ENCODE measurements at places on chromosomes 5 and 9. TPM values are rescaled to one million over a fixed set of nuclear protein-coding genes. Genes with fewer than 3 reads are reported as not detected.
A peak's percentile ranks its signal among the peaks of the same experiment; 100 is the strongest.

DNA sequence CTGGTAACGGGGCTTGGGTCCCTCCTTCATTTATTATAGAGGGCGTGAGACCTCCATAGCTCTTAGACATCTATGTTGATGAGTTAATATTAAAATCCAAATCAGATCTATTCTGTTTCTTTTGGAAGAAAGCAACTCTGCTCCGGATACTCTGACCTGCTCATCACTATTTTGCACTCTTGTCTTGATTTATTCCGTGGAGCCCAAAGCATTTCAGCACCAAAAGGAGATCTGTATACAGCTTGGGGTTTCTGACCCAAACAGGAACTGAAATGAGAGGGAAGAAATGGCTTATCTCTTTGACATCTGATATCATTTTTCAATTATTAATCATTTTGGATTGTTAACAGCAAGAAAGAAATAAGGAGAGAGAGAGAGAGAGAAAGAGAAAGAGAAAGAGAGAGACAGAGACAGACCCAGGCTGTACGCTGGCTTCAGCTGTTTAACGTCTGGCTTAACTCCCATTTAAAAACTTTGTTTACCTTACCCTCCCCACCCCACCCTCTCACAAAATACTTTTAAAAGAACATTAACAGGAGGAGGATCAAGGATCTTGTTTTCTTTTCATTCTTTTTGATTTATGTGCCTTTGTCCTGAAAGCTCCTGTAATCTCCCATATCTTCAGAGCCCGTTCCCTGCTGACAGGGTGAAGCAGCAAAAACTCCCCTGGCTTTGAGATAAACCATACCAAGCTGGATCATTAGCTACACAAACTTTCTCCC lies 231.4 kb upstream of the TUT7 start:
- H3K27me3 ChIP-seq = peaks cover 7% of the 10 kb centered on the region
- H3K4me1 ChIP-seq = peaks cover 12% of the 10 kb centered on the region
- H3K27ac ChIP-seq = no peak overlapping the region
- no peaks in the 10 kb centered on the region for H3K36me3 ChIP-seq

SURF4 gene
- 111 TPM for total RNA-seq

- H3K27ac ChIP-seq = peak overlapping the region; percentile 79
- peaks cover 13% of the 10 kb centered on the region for H3K27me3 ChIP-seq
- H3K36me3 ChIP-seq = no peaks in the 10 kb centered on the region
- DNase-seq = peak; percentile 68
Observed at GRCh38 chr9:121718084-121718483, 66.7 kb downstream of the DAB2IP start.

CER1 gene
- 3.0 TPM for total RNA-seq

GRCh38 chr5:11528720-11529119 lies 375.5 kb downstream of the CTNND2 start:
- H3K4me3 ChIP-seq = no peak overlapping the region
- H3K27ac ChIP-seq = no peak overlapping the region
- no peaks in the 10 kb centered on the region for H3K36me3 ChIP-seq
- DNase-seq = no peak
- H3K27me3 ChIP-seq = no peaks in the 10 kb centered on the region

DNA sequence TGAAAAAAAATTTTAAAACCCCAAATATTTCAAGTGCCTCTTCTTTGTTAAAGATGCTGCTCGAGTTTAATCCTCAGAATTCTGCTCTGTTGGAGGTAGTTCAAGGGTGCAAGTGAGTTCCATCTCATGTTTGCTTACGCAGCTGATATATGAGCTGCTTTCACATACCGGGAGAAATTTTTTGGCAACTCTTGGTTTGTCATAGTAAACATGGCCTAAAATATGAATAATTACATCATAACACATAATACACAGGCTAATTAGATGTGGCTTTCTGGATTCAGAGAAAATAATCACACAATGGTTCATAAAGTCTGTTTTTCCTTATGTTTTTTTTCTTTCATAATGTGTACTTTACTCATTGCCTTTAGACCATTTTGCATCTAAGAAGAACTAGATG lies 1134.1 kb downstream of the PTPRD start:
- peaks cover 13% of the 10 kb centered on the region for H3K4me1 ChIP-seq
- H3K36me3 ChIP-seq = no peaks in the 10 kb centered on the region
- DNase-seq = no peak
- H3K27ac ChIP-seq = no peak overlapping the region

DNA sequence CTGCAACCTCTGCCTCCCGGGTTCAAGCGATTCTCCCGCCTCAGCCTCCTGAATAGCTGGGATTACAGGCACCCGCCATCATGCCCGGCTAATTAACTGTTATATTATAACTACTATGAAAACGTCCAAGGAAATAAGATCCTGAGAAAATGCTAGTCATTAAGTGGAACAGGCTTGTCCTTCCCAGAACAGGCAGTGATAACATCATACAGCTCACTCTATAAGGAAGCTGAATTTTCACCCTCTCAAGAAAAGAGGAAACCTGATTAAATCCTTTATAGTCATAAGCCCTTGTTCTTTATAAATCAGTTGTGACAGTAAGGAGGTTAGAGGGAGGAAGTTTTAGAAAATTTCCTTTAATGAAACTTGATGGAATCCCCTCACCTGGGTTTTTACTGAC lies 163.9 kb upstream of the CLINT1 start:
- H3K27me3 ChIP-seq = no peaks in the 10 kb centered on the region
- H3K4me3 ChIP-seq = no peak overlapping the region
- H3K36me3 ChIP-seq = no peaks in the 10 kb centered on the region
- DNase-seq = no peak
- H3K4me1 ChIP-seq = peaks cover 7% of the 10 kb centered on the region
- no peak overlapping the region for H3K27ac ChIP-seq

GRCh38 chr9:73805853-73806458 lies 654.3 kb downstream of the ANXA1 start:
- no peaks in the 10 kb centered on the region for H3K36me3 ChIP-seq
- H3K4me1 ChIP-seq = no peaks in the 10 kb centered on the region
- no peaks in the 10 kb centered on the region for H3K27me3 ChIP-seq
- H3K27ac ChIP-seq = no peak overlapping the region

DELE1 gene
- 108 TPM for total RNA-seq

RNF208 gene
- total RNA-seq = 24.8 TPM

ERAP2 gene
- not detected for total RNA-seq

DNA sequence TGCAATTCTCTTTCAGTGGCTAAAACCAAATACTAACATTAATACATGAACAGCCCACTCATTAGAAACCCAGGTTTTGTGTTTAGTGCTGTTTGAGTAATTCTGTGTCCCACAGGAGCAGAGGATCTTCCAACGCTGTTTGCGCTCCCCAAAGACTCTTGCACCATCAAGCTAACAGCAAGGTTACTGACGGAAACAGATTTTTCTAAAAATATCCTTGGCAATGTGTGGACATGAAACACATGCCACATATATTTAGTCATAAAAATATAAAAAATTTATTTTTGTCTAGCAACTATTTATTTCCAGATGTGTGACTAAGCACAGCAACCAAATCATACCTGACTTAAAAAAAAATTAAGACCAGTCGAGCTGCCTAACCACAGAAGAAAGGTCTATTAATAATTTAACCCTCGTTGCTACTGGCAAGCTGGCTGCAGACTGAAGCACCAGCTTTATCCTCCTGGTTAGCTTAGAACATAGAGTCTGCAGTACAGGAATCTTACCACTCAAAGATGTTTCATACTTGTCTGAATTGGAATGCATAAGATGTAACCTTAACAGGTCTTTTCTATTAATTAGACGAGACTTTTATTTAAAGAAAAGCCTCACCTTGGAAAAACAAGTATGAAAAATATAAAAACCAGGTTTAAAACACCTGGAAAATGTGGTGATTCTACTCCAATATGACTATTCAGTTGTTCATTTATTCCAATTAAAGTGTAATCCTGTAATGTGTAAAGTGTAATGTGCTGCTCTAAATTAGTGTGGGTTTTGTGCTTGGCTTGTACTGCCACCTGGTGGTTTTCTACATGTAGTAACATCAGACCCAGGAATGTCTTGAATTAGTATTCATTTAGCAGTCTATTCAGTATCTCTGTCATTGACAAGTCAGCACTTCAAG lies 272.5 kb downstream of the EPB41L4A start:
- peaks cover 15% of the 10 kb centered on the region for H3K4me1 ChIP-seq
- no peaks in the 10 kb centered on the region for H3K27me3 ChIP-seq
- H3K36me3 ChIP-seq = no peaks in the 10 kb centered on the region
- peak; percentile 33 for DNase-seq
- H3K4me3 ChIP-seq = peak overlapping the region; percentile 40
- H3K27ac ChIP-seq = no peak overlapping the region

DNA sequence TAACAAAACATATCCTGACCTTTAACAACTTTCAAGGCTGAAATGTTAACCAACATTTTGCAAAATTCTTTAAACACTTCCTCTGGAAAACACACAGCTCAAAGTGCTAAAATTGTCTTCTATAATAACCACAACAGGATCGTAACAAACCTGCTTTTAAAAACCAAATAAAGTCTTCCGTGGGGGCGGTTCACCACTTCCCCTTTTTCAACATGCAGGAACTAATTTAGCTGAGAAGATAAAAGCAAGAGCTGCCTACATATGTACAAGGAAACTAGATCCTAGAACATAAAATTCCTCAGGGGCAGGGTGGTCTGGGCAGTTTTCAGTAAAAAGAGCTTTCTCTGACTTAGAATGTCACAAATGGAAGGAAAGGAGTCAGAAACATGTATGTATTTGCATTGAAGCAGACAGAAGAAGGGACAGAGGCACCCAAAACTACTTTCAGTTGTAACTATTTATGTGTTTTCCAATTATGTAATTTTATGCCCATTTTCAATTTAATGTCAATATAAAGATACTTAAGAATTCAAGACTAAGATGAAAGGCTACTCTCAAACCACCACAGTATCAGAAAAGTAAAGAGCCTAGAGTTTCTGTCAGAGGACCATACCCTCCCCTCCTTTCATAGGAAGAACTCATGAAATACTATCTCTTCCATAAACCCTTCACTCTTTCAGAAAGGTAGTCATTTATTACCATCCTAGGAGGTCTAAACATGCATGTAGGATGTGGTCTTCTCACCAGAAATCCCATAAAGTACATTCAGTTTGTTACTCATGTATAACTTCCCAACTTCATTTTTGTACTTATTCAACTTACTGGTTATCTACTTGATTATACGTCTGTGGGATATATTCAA lies 185.9 kb upstream of the RASA1 start:
- H3K4me1 ChIP-seq = peaks cover 3% of the 10 kb centered on the region
- no peak overlapping the region for H3K27ac ChIP-seq
- H3K36me3 ChIP-seq = no peaks in the 10 kb centered on the region
- H3K4me3 ChIP-seq = no peak overlapping the region

GRCh38 chr9:101689039-101689438 lies 49.4 kb downstream of the GRIN3A start:
- H3K27ac ChIP-seq = no peak overlapping the region
- H3K4me3 ChIP-seq = no peak overlapping the region
- no peaks in the 10 kb centered on the region for H3K27me3 ChIP-seq
- DNase-seq = no peak
- H3K4me1 ChIP-seq = no peaks in the 10 kb centered on the region
- no peaks in the 10 kb centered on the region for H3K36me3 ChIP-seq

GRCh38 chr5:133934822-133935666 lies 33.4 kb downstream of the C5orf15 start:
- no peak overlapping the region for H3K4me3 ChIP-seq
- no peak overlapping the region for H3K27ac ChIP-seq
- H3K27me3 ChIP-seq = peaks cover 18% of the 10 kb centered on the region
- no peak for DNase-seq
- H3K36me3 ChIP-seq = no peaks in the 10 kb centered on the region

DNA sequence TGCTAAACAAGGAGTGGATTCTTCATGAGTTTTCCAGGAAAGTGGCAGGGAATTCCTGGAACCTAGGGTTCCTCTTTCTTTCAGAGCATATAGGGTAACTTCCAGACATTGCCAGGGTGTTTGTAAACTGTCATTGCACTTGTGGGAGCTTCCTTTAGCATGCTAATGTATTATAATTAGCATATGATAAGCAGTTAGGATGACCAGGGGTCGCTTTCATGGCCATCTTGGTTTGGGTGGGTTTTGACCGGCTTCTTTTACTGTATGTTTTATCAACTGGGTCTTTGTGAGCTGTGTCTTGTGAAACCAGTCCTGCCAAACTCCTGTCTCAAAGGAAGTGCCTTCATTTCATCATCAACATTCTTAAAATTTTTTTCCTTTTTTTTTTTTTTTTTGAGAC lies 11.9 kb upstream of the MELK start:
- H3K4me3 ChIP-seq = no peak overlapping the region
- no peaks in the 10 kb centered on the region for H3K4me1 ChIP-seq
- no peak for DNase-seq
- H3K27me3 ChIP-seq = no peaks in the 10 kb centered on the region

ARID3C gene
- total RNA-seq = not detected

KCNN2 gene
- 2.3 TPM for total RNA-seq

- no peak for DNase-seq
- H3K27me3 ChIP-seq = no peaks in the 10 kb centered on the region
- H3K4me3 ChIP-seq = no peak overlapping the region
- H3K4me1 ChIP-seq = peaks cover 3% of the 10 kb centered on the region
- H3K27ac ChIP-seq = no peak overlapping the region
Observed at GRCh38 chr5:68456756-68457217, 241.2 kb downstream of the PIK3R1 start.

PCDHGA10 gene
- 16.6 TPM for total RNA-seq

- no peaks in the 10 kb centered on the region for H3K36me3 ChIP-seq
- H3K4me1 ChIP-seq = peaks cover 29% of the 10 kb centered on the region
- no peak for DNase-seq
- no peak overlapping the region for H3K4me3 ChIP-seq
Observed at GRCh38 chr9:37210737-37211523, 90.6 kb downstream of the ZCCHC7 start.

GRCh38 chr5:158155067-158155466 lies 296.1 kb upstream of the CLINT1 start:
- no peak for DNase-seq
- H3K27ac ChIP-seq = no peak overlapping the region
- no peaks in the 10 kb centered on the region for H3K36me3 ChIP-seq
- H3K4me3 ChIP-seq = no peak overlapping the region

DND1 gene
- 5.4 TPM for total RNA-seq

- H3K27ac ChIP-seq = no peak overlapping the region
- peaks cover 15% of the 10 kb centered on the region for H3K4me1 ChIP-seq
- no peak overlapping the region for H3K4me3 ChIP-seq
- DNase-seq = no peak
- peaks cover 2% of the 10 kb centered on the region for H3K27me3 ChIP-seq
Observed at GRCh38 chr5:123012321-123012720, 24.2 kb downstream of the PPIC start.

GRCh38 chr5:148482697-148483462 lies 99.1 kb downstream of the FBXO38 start:
- H3K4me3 ChIP-seq = no peak overlapping the region
- no peak overlapping the region for H3K27ac ChIP-seq
- H3K4me1 ChIP-seq = no peaks in the 10 kb centered on the region
- peak; percentile 79 for DNase-seq

- H3K27me3 ChIP-seq = no peaks in the 10 kb centered on the region
- peak overlapping the region; percentile 93 for H3K4me3 ChIP-seq
- peak; percentile 78 for DNase-seq
- no peaks in the 10 kb centered on the region for H3K36me3 ChIP-seq
- peaks cover 18% of the 10 kb centered on the region for H3K4me1 ChIP-seq
Observed at GRCh38 chr9:88076286-88077070, 61.8 kb downstream of the SPATA31C2 start.

C5orf34 gene
- 10.2 TPM for total RNA-seq

DNA sequence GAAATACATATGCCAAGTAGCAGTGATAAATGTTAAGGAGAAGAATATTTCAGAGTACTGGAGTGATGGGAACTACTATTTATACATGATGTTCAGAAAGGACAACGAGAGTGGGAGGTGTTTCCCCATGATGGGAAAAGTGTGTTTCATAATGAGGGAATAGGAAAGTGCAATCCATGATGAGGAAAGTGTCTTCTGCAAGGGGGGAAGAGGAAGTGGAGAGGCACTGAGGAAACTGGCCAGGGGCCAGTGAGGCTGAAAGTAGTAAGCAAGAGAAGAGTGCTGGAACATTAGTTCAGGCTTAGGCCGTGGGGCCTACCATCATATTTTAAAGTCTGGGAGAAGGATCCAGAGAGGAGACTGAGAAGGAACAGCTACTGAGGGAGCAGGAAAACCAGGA lies 327.2 kb downstream of the SLF1 start:
- DNase-seq = no peak
- no peaks in the 10 kb centered on the region for H3K27me3 ChIP-seq
- H3K36me3 ChIP-seq = no peaks in the 10 kb centered on the region
- no peak overlapping the region for H3K27ac ChIP-seq
